Chondrocyte (in vitro differentiated cells): ENCODE measurements at places on chromosomes 13 and 19. TPM values are rescaled to one million over a fixed set of nuclear protein-coding genes. Genes with fewer than 3 reads are reported as not detected.

GRCh38 chr19:5313307-5313706 is 27.3 kb downstream of the PTPRS start:
- H3K27ac ChIP-seq, result no peak overlapping the region
- no peak for DNase-seq
- no peak overlapping the region for H3K4me3 ChIP-seq
- no peaks in the 10 kb centered on the region for H3K36me3 ChIP-seq
- H3K4me1 ChIP-seq, result peaks cover 4% of the 10 kb centered on the region
- H3K27me3 ChIP-seq, result no peaks in the 10 kb centered on the region

- H3K36me3 ChIP-seq, result peaks cover 8% of the 10 kb centered on the region
- peak within 1 kb of the TSS; percentile 82 for H3K4me3 ChIP-seq
- peaks cover 55% of the 10 kb centered on the region for H3K4me1 ChIP-seq
- DNase-seq, result peak; percentile 93
- peak within 1 kb of the TSS; percentile 79 for H3K27ac ChIP-seq
Measured at GRCh38 chr19:55647732-55648584, at the start of gene CCDC106. Gene CCDC106 (plus strand): TSS chr19:55648212. CDS start chr19:55649047, 835 bp downstream.

DNA sequence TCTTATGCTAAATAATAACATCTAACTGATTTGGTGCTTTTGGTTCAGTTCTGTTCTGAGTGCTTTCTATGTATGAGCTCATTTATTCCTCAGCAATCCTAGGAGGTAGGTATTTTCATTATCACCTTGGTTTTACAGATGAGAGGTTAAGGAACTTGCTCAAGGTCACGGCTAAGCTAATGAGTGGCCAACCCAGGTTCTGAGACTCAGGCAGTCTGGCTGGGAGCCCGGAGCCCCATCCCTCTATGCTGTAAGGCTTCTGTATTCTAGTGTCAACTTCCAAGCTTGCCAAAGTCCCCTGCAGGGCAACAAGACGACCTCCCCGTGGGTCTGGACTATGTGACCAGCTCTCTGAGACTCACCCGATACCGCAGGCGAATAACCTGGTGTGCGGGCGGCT is 60.5 kb downstream of the PARP4 start:
- no peak overlapping the region for H3K27ac ChIP-seq
- H3K4me1 ChIP-seq, result no peaks in the 10 kb centered on the region
- H3K4me3 ChIP-seq, result no peak overlapping the region
- H3K36me3 ChIP-seq, result peaks cover 32% of the 10 kb centered on the region

DNA sequence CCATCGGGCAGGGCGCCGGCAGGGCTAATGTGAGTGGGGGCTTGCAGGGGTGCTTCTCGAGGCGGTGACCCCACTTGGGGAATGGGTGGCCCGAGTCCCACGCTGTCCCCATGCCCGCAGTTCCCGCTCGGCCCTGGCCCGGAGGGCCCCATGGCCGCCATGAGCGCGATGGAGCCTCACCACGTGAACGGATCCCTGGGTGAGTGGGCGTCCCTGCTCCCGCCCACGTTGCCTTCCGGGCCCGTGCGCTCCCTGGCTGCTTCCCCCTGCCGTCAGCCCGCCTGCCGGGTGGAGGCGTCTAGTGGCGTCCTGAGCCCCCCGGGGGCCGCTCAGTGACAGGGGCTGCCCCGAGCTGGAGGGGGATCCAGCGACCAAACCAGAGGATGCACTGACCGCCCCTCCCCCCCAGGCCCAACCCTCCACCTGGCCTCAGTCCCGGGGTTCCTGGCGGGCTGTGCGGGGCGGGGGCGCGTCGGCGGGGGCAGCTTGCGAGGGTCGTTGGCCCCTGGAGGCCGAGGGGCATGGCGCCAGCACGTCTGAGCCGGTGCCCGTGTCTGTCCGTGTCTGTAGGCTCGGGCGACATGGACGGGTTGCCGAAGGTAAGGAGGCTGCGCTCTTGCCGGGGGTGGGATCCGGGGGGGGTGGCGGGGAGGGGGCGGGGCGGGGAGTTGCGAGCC is 4.8 kb downstream of the ISYNA1 start:
- no peak overlapping the region for H3K27ac ChIP-seq
- H3K4me3 ChIP-seq, result no peak overlapping the region
- no peaks in the 10 kb centered on the region for H3K36me3 ChIP-seq
- peaks cover 16% of the 10 kb centered on the region for H3K4me1 ChIP-seq

DNA sequence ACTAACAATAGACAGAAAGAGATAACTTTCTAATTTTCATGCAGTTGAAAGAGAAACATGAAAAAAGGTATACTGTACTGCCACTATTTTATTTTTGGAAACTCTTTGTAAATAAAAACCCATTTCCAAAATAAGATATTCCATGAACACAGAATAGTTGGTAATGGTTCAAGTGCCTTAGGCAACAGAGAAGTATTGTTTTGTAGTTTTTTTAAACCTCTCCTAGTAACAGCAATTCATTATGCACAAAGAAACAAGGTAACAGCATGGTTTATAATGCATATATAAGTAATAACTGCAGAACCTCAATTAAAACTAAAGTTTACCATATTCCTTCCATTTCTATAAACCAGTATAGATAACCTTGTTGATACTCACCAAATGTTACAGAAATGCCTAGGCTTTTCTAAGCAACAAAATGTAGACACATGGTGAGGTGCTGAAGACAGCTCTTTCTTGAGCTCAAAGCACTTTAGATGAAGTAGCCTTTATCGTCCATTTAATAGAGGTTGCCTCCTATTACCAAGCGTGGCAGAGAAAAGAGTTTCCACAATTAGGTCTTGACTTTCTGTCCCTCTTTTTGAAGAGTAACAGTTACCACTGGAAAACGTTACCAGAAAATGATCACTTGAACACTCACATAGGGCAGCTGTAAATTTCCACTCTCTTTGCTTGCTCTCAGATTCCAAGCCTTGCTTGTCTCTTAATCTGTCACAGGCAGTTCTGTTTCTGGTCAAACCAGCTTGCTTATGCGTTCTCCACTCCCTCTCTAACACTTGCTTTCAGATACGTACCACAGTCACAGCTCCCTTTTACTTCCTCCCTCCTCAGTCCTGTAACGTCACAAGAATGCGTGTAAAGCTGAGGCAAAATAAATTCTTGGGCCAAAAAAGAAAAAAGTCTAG is 42.9 kb downstream of the CAB39L start:
- DNase-seq, result no peak
- H3K27ac ChIP-seq, result peak overlapping the region; percentile 42
- H3K4me3 ChIP-seq, result no peak overlapping the region

DNA sequence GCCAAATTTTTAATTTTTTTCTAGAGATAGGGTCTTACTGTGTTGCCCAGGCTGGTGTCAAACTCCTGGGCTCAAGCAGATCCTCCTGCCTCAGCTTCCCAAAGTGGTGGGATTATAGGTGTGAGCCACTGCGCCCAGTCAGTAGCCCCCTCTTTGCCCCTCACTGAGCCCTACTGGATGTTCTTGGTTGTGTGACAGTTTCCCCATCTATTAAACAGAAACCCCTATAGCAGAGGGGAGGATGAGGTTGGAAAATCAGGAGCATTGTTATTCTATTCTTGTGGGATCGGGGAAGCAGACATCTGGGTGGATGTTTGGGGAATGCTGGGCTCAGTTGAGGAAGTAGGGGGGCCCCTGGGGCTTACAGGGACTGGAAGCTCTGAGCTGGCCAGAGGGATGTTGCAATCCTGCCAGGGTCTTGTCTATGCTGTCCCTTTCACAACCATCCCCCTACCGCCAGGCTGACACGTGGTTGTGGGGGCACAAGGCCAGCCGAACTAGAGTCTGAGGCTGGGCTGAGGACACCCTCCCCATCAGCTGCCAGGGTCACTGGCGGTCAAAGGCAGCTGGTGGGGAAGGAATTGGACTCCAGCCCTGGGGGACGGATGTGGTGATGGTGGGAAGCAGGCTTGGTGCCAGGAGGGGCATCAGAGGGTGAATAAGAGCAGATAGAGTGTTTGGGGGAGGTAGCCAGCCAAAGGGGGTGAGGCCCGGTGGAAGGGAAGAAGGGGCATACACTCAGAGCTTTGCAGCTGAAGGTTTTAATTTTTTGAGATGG is 10.9 kb downstream of the APOC1 start:
- peaks cover 23% of the 10 kb centered on the region for H3K4me1 ChIP-seq
- DNase-seq, result no peak

DNA sequence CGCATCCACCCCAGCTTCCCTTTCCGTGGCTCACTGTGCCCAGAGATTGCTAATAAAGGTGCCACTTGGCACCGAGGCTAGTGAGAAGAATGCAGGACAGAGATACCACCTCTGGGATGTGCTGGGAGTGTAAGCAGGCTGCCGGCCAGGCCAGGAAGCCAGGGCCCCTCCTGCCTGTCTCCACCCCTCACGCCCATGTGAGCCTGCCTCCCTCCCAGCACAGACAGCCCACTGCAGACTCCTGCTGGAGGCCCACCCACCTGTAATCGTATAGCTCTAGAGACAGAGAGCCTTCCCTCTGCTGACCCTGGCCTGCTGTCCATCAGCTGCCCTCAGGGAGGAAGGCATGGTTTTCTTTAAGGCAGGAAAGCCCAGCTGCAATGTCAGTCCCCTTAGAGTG is 13.9 kb downstream of the VSTM2B start:
- no peak overlapping the region for H3K27ac ChIP-seq
- no peaks in the 10 kb centered on the region for H3K4me1 ChIP-seq
- peak; percentile 86 for DNase-seq
- H3K36me3 ChIP-seq, result no peaks in the 10 kb centered on the region

ING1 gene
- total RNA-seq, result 11.7 to 14.3 TPM (median 13.4 TPM) in 3 replicates

DCT gene
- not detected in 3 replicates for total RNA-seq

NLRP11 gene
- total RNA-seq, result not detected in 3 replicates
